ENCODE measurements at places on chromosomes 4 and X.

DNA sequence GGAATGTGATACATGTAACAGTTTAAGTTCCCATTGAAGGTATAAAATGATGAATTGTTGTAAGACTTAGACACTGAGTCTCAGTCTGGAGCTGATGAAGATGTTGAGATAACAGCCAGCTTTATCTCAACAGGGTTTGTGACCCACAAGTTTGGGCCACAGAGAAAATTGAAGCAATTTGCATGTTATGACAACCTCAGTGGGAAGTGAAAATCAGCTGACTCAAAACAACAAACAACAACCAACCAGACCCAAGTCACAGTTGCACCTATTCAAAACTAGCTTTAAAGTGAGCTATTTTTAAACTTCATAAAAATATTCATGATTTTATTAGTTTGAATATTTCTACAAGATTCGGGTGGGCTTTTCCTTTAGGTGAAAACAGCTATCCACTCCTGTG lies 8.0 kb downstream of the SFRP2 start:
- DNase-seq: no peak

- no peak for DNase-seq
These were observed 323.6 kb downstream of the BCOR start for GRCh38 chrX:39773923-39774773.

DNA sequence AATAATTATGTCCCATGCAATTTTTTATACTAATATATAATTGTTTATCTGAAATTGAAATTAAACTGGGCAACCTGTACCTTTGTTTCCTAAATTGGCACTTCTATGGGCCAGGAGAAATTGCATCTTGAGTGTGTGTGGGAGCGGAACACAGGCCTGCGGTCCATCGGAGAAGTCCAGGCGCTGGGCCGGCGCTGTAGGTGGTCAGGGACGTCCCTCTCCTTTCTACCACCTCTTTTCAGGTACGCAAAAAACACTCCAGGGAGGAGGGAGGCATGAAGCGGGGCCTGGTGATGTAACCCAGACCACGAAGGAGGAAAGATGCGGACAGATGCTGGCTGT lies 717 bp downstream of the MGAT4D start:
- no peak for DNase-seq

DNA sequence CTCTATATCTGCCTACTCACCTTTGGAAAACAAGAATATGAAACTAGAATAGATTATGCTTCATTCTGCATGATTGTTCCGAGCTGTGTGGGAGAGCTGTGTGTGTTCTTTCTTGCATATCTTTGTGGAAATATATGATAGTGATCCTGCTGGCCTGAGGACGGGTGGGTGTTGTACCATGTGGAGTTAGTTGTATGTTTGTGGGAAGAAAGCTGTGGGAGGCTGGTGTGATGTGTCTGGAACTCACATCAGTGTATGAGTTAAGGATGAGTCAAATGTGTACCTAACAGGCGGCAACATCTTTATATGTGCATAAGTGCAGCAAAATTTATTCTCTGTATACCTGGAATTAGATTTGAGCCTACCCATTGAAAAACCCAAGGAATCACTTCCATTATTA lies 208.1 kb upstream of the ADGRL3 start:
- DNase-seq: no peak

- DNase-seq: no peak
These were observed 382.3 kb upstream of the HTR2C start for GRCh38 chrX:114201622-114202021.

- DNase-seq: no peak
These were observed 1453.4 kb downstream of the STIM2 start for GRCh38 chr4:28313729-28314713.

GRCh38 chr4:19857380-19857779 lies 394.3 kb upstream of the SLIT2 start:
- no peak for DNase-seq

- DNase-seq: no peak
These were observed 14.5 kb downstream of the CSF2RA start for GRCh38 chrX:1283093-1283492.

DNA sequence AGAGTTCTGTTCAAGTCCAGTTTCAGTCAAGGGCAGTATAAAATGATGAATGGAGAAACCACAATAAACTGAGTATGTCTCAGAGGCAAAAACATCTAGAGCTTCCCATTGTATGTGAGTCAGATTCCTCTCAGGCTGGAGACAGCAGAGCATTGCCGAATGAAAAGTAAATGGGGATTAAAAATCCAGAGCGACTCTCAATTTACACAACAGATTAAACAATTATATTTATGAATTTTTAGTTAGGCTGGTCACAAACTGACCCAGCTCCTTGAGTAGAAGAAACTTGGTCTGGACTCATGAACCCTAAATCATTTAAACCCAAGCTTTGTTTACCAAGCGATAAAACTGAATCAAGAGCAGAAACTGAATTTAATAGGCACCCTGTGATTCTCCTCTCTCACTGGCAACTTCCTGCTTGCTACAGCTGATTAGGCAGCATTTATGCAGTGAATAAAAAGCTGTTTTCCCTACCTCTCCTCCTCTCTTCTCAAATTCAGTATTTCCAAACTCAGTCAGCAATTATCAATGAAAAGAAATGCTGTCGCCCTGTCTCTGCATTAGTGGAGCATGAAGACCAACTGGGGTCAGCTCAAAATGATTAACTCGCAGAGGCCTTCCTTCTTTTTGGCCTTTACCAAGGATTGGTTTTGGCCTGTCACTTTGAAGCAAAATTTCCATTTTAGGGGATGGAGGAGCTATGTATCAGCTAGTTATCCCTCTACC lies 568.0 kb downstream of the PDHA2 start:
- no peak for DNase-seq

- no peak for DNase-seq
These were observed 35.8 kb upstream of the MMAA start for GRCh38 chr4:145583191-145584055.

DNA sequence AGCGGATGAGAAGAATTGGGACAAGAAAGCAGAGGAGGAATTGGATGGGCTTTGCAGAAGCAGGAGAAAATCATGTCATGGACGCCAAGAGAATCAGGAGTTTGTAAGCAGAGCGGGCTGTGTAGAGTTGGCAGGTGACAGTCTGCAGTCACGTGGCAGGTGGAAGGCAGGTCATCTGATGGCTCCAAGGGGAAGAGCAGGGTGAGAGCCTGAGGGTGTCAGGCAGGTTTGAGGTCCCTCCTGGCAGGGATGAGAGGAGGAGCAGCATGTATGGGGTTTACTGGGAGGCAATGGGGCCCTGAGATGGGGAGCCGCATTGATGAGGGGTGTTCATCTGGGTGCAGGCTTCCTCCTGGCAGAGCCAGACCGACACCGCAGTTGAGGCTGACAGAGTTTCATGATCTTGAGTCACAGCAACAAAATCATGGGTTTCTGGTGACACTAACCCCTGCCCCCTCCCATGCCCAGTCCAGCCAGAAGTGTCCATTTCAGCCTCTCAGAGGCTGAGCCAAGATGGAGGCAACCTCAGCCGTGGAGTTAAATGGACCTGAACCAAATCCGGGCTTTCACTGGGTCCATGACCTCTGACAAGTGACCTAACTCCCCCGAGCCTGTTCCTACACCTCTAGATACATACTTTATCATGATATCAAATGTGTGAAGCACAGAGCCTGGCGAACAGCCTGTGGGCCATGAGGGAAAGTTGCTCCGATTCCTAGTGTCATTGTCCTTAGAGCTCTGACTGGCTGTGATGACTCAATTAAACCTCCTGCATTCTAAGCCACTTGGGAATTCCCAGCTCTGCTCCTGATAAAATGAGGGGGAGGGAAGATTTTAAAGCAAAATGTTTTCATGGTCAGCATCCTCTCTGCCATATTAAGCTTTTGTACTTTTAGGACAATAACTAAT lies 36.1 kb downstream of the EVC start:
- no peak for DNase-seq

DNA sequence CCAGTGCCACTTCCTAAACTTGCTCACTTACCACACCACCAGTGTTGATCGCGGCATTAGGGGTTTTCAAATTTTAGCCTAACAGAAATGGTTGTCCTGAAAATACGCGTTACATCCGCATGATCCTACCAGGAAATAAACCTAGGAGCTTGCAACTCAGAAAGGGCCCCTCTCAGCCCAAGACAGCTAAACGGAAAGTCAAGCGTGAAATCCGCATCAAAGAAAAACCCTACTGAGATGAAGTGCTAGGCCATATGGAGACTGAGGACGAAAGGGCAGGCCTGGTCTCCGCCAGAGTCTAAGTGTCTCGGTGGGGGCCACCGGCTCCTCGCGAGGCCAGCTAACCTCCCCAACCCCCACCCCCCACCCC lies 626 bp downstream of the YTHDC1 start:
- no peak for DNase-seq

DNA sequence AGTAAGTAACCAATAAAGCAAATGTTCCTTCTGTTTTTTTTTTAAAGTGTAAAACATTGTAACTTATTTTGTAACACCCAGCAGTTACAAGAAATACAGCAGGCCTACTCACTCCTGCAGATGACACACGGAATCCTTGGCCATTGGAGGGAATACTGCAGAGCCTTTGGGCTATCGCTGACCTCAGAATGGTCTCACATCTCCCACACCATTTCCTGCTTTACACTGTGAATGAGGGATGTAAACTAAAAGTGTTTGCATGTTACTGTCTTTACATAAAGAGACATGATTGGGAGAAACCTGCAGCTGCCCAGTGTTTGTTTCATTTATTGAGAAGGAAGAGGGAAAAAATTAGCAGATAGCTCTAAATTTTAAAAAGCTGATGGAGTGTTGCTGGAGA lies 64.1 kb downstream of the USP46 start:
- no peak for DNase-seq

- no peak for DNase-seq
These were observed 52.1 kb downstream of the SEL1L3 start for GRCh38 chr4:25810461-25811373.

DNA sequence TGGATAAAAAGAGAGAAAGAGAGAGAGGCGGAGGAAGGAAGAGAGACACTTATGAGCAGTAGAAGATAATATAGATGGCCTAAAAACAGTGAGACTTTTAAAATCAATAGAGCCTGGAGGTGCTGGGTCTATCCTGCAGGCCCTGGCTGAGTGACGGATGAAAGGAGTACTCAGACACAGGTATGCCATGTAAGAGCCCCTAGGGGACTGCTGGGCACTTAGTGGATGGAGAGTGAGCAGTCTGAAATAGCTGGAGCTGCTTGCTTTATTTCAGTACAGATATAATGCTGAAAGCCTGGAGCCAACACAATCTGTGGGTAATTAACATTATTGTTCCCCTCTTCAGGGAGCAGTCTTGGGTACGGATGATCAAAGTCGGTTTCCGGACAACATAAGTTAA lies 578.6 kb downstream of the SPOCK3 start:
- no peak for DNase-seq

DNA sequence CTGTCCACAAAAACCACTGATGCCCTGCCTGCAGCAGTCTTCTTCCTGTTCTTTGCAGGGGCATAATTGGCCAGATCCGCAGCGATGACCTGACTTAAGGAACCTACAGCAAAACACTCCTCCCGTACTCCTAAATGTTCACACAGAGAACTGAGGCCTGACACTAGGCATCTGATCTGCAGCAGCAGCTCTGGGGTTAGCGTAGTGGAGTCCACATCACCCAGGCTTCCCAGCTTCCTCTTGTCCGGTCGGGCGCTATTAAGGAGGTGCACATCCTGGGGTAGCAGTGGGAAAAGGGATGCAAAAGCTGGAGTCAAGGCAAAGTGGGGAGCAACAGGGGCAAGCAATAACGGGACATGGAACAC lies 758 bp downstream of the SCFD2 start:
- DNase-seq: no peak

GRCh38 chrX:45843518-45843917 lies 642.8 kb upstream of the DIPK2B start:
- no peak for DNase-seq

DNA sequence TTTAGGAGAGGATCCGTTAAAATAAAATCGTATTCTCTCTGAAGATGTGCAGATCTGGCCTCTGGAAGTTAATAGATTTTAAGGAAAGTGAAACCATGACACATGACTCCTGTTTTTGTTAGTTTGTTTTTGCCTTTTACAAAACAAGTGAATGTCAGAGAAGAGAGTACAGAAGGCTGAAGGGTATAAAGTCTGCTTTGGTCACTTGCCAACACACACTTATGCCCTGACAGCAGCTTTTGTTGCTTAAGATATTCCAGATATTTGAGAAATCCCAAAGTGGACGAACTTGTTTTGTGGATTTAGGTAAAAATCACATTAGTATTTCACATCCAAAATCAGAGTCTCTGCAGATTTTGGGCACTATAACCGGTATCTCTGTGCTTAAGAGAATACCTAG lies 192.4 kb upstream of the RASGEF1B start:
- DNase-seq: no peak

GRCh38 chr4:165440415-165441158 lies 61.8 kb downstream of the CPE start:
- DNase-seq: no peak

- DNase-seq: no peak
These were observed 147.2 kb upstream of the RBPJ start for GRCh38 chr4:26173619-26174018.

- DNase-seq: no peak
These were observed 36.1 kb downstream of the NBDY start for GRCh38 chrX:56764975-56765791.

- no peak for DNase-seq
These were observed 20.5 kb upstream of the TMEM192 start for GRCh38 chr4:165133150-165133549.

DNA sequence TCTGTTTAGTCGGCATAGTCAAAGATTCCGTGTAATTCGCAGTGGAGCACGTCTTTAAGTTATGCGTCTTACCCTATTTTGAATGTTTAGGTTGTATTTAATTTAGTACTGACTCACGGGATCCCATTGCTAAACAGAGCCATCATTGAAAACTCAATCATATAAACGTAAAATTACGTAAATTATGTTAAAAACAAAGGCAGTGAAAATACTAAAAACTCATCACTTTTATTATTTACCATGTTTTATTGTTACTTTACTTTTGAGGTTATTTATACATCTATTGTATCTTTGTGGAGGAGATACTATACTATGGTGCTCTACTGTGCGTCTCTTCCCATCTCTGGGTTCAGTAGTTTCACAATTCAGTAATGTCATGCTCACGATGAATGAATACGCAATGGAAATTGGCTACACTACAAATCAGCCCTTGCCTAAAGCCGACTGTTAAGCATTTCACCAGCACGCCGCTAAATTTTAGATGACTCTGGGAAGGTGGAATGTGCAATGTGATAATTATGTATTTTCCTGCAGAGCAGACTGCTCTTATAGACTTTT lies 944 bp downstream of the FUNDC2 start:
- DNase-seq: no peak

DNA sequence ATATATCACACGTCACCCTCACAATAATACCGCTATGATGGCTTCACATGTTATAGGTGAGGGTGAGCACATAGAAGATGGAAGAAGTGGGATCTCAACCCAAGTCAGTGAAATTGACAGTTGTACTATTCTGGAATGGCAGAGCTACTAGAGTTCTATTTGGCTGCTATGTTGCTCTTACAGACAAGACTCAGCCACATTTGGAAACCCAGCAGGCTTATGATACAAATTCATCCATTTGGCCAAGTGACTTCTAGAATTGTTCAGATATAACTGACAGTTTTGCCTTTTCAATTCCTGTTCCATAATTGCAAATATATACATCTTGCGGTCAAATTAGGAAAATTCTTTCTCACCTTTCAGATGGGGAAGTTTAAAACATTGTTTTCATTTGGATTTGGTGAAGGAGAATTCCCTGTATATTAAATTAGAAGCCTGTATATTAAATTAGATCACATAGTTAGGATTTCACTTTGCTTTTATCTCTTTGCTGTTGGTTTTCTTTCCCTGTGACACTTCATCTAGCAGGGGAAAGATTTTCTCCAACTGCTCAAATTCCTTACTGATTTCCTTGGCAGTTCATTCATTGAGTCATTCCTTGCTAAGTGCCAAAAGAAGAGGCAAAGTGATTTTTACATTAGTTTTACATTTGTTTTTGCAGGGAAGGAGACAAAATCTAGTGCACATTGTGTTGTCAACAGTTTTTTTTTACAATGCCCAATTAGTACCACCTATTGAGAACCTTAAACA lies 120.6 kb upstream of the TBC1D9 start:
- DNase-seq: no peak

All from activated T-cell treated with anti-CD3 and anti-CD28 coated beads for 1 hour (primary cell).